ENCODE measurements at places on chromosomes 4 and X.
A peak's percentile ranks its signal among the peaks of the same experiment; 100 is the strongest.

DNA sequence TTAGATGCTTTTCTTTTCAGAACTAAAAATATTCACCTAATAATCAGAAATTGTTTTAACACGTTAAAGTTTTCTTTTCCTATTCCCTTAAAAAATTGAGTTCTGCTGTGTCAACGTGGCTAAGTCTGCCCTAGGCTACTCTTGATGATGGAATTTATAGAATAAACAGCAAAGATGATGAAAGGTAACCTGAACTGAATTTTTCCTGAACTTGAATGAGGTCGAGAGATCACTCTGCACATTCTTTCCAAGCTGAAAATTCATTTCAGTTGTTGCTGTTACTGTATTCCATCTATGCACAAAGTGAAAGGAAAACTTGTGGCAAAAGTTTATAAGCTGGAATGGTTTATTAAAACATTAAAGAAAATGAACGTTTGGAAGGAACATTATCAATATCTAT lies 245.9 kb upstream of the GIMD1 start:
- DNase-seq, result no peak

DNA sequence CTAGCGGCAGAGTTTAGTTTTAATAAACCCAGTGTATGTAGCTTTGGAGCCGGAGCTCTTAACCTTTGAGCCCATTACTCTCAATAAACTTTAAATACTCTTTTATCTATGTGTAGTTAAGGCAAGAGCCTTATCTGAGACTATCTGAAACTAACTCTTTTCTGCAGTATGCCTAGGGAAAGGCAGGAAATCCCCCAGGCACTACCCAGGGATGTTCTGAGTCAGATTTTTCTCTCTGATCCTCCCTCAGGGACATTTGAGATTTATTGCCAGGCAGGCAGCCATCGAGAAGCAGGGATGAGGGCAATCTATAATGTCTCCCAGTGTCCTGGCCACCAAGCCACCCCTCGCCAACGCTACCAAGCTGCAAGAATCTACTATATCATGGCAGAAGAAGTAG lies 39.1 kb downstream of the HEPH start:
- DNase-seq, result no peak

- no peak for DNase-seq
Measured at GRCh38 chr4:19309378-19309777, 942.3 kb upstream of the SLIT2 start.

DNA sequence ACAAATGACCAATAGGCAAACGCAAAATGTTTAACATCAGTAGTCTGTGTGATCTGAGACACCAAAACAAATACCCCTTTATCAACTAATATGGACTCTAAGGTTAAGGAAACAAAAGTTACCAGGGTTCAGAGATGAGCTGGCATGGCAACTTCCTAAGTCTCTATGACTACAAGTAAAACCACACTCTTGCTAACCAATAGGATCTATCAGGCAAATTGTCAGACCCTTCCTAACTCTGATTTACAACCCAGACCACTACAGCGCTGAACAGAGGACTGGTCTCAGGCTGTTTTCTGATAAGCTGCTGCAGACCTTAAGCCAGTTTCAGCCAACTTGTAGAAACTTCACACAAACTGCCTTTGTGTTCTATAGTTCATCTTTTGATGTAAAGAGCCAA lies 608.0 kb downstream of the TLL1 start:
- no peak for DNase-seq

DNA sequence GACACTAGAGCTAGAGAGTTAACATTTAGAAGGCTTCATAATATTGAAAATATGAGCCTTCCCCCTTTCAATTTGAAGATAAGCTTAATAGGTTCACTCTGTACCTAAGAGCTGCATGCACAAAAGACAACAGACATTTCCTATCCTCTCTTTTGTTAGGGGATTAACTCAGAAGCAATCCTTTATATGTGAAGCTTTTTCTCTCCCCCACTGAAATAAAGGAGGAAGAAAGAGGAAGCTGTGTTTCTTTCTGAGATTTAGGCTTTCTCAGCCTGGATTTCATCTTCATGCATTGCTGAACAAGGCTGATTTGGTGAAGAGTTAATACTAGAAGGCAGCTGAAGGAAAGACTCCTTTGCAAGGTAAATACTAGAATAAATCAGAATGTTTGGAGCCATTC lies 21.0 kb upstream of the CABS1 start:
- no peak for DNase-seq

- no peak for DNase-seq
Measured at GRCh38 chr4:848803-849477, 23.0 kb upstream of the CPLX1 start.

GRCh38 chrX:153494061-153494460 lies 719 bp upstream of the BGN start:
- DNase-seq, result peak; percentile 29
